ENCODE measurements at places on chromosomes 6 and 20.

GRCh38 chr6:165183496-165184140 lies 125.8 kb downstream of the C6orf118 start:
- no peak for DNase-seq

DNA sequence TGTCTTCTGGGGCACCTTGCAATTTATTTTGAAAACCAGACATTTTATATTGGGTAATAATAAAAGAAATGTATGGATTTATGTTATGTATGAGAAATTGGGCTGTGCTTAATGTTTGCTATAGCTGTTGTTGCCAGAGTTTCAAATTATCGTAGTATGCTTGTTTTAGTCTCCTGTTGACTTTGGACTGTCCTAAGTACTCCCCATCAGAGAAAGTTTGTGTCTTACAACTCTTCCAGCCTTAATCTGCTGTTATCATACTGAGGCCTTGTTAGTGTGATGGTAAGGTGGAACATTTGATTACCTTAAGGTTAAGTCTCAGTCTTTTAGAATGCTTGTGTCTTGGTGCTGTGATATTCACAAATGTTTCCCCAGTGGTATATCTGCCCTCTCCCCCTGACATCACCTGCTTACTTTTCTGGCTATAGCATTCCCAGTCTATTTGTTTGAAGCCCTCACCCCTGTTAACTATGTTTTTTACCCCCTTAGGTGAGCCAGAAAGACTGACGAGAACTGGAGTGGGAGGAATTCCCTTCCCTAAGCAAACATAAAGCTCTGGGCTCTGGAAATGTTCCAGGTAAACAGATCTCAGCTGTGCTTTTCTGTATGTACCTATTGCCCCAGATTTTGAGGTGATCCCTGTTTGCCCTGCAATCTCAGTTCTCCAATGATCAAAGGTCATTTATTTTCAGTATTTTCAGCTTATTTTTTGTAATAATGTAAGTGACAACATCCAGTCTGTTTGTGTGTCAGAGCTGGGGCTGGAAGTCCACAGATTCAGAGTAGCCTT lies 581.1 kb upstream of the CITED2 start:
- no peak for DNase-seq

DNA sequence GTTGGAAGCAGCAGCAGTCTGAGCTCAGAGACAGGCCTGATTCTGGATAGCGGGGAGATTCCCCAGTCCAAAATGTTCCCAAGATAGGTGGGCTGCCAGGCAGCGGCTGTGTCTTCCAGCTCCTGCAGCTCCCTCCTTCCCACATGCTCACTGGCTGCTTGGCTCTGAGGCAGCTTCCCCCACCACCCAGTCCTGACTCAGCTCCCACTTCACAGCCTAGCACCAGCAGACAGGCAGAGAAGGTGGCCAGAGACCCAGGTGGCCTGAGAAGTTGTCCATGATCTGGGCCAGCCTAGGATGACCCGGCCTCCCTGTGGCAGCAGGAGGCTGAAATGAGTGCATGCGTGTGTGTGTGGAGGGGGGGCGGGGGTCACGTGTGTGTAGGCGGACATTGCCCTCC lies 94.9 kb downstream of the MDGA1 start:
- no peak for DNase-seq

GRCh38 chr6:80165143-80165542 lies 58.7 kb downstream of the BCKDHB start:
- no peak for DNase-seq

GRCh38 chr6:41197234-41197633 lies 3.7 kb downstream of the TREML2 start:
- DNase-seq = no peak

- no peak for DNase-seq
Measured at GRCh38 chr6:39812496-39812852, 20.3 kb downstream of the DAAM2 start.
